ENCODE measurements at places on chromosomes 3 and 15. TPM values are rescaled to one million over a fixed set of nuclear protein-coding genes. Genes with fewer than 3 reads are reported as not detected.

- H3K4me1 ChIP-seq = no peaks in the 10 kb centered on the region
- no peak for DNase-seq
- no peak overlapping the region for H3K4me3 ChIP-seq
- no peaks in the 10 kb centered on the region for H3K36me3 ChIP-seq
- no peaks in the 10 kb centered on the region for H3K27me3 ChIP-seq
Observed at GRCh38 chr3:195133462-195133861, 137.5 kb downstream of the XXYLT1 start.

- no peaks in the 10 kb centered on the region for H3K4me1 ChIP-seq
- no peak overlapping the region for H3K4me3 ChIP-seq
- no peaks in the 10 kb centered on the region for H3K27me3 ChIP-seq
- H3K27ac ChIP-seq = no peak overlapping the region
- DNase-seq = peak; percentile 6
Observed at GRCh38 chr3:142022381-142022780, 127.0 kb downstream of the TFDP2 start.

GRCh38 chr3:18444595-18445400 lies 19.7 kb upstream of the SATB1 start:
- H3K27ac ChIP-seq = no peak overlapping the region
- H3K4me1 ChIP-seq = peaks cover 25% of the 10 kb centered on the region
- peak; percentile 77 for DNase-seq

DNA sequence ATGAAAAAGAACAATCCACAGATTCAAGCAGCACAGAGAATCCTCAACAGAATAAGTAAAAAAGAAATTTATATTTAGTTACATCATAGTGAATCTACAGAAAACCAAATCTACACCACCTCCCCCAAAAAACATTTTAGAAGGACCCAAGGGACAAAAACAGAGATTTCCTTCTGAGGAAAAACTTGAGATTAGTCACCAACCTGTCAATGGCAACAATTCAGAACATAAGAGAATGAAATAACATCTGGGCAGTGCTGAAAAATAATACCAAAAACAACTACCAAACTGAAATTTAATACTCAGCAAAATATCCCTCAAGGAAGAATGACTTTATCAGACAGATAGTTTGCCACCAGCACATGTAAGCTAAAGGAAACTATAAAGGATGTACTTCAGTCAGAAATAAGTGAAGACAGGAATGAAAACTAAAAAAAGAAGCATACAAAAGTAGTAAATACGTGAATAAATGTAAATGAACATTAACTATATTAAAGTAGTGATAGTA lies 260.7 kb downstream of the ULK4 start:
- no peaks in the 10 kb centered on the region for H3K27me3 ChIP-seq
- H3K36me3 ChIP-seq = no peaks in the 10 kb centered on the region
- no peak overlapping the region for H3K4me3 ChIP-seq

- no peaks in the 10 kb centered on the region for H3K4me1 ChIP-seq
- H3K27ac ChIP-seq = no peak overlapping the region
- DNase-seq = no peak
- no peaks in the 10 kb centered on the region for H3K36me3 ChIP-seq
Observed at GRCh38 chr3:37872413-37873160, 10.9 kb downstream of the CTDSPL start.

DNA sequence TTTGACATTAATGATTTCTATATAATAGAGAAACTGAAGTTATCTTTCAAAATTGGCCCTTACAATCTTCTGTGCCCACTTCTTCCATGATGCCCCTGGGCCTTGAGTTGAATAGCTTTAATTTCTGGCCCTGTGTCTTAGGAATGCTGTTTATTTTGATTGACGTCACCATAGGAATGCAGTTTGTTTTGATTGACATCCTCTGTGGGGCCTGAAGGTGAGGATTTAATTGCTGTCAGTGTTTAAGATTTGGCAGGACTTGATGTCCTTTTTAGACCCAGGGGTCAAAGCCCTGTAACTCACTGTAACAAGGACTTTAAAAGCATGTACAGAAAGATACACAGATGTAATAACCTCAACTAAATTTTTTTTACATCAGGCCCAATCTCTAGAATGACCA lies 83.3 kb downstream of the GLDN start:
- H3K4me3 ChIP-seq = no peak overlapping the region
- H3K27me3 ChIP-seq = no peaks in the 10 kb centered on the region
- DNase-seq = no peak
- no peak overlapping the region for H3K27ac ChIP-seq
- H3K36me3 ChIP-seq = no peaks in the 10 kb centered on the region

- no peaks in the 10 kb centered on the region for H3K4me1 ChIP-seq
- DNase-seq = no peak
- no peak overlapping the region for H3K4me3 ChIP-seq
Observed at GRCh38 chr15:26197060-26197459, 333.9 kb upstream of the ATP10A start.

DNA sequence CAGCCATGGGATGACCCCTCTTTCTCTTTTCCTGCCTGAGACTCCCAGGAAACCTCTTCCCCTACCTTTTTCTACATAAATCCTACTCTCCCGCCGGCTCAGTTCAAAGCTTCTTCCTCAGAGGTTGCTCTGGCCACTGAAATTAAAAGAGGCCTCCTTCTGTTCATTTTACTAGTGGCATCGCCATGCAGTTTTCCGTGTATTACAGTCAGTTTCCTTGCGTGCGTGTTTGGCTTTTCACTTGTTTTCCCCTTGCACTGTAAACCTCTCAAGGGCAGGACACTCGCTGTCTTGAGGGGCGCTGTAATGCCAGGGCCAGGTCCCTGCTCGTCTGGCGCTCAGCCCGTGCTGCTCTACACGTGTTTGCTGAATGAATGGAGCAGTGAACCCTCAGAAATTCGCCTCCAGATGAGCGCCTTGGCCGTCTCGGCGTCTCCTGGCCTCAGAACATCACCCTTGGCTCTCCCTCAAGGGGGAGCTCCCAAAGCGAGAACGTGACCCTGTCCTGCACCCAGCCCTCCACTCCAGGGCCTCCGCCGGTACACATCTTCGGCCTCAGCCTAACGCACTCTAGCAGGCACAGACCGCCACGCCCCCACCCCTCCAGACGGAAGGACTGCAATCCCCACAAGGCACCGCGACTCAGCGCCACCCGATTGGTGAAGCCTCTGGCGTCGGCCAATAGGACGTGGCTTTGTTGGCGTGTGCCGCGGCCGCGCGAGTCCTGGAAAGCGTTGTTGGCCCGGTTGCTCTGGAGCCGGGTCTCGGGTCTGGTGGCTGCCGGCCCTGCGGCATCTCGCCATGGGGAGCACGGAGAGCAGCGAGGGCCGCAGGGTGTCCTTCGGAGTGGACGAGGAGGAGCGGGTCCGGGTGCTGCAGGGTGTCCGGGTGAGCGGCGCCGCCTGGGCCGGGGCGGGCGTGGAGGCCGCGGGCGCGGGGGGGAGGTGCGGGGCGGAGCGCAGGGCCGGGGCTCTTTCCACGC lies at the start of gene CHCHD6:
Gene CHCHD6, plus strand, starts transcription at position 729 of the 982 bp plus-strand sequence. Its CDS starts 73 bp downstream, at position 802.
- H3K4me3 ChIP-seq = peak within 1 kb of the TSS; percentile 76
- peak; percentile 94 for DNase-seq
- no peaks in the 10 kb centered on the region for H3K36me3 ChIP-seq
- H3K27me3 ChIP-seq = no peaks in the 10 kb centered on the region
- H3K27ac ChIP-seq = no peak within 1 kb of the TSS

The CELSR3 gene
- total RNA-seq = 1.1 TPM

The GP9 gene
- total RNA-seq = not detected

The BRK1 gene
- 110 TPM for total RNA-seq

The SETD5 gene
- 64.9 TPM for total RNA-seq

The C3orf49 gene
- total RNA-seq = not detected
